ENCODE measurements at places on chromosomes 13 and 19. TPM values are rescaled to one million over a fixed set of nuclear protein-coding genes. Genes with fewer than 3 reads are reported as not detected.

GRCh38 chr13:39956036-39956435 lies 300.6 kb downstream of the COG6 start:
- H3K36me3 ChIP-seq: no peaks in the 10 kb centered on the region
- H3K27ac ChIP-seq: no peak overlapping the region
- no peak overlapping the region for H3K4me3 ChIP-seq
- no peaks in the 10 kb centered on the region for H3K4me1 ChIP-seq

GRCh38 chr19:12802267-12803106 lies 618 bp downstream of the THSD8 start:
- peaks cover 42% of the 10 kb centered on the region for H3K4me1 ChIP-seq
- DNase-seq: no peak
- peaks cover 4% of the 10 kb centered on the region for H3K36me3 ChIP-seq
- peak overlapping the region; percentile 86 for H3K27ac ChIP-seq

GRCh38 chr13:44220948-44221347 lies 152.7 kb upstream of the SERP2 start:
- H3K4me1 ChIP-seq: peaks cover 8% of the 10 kb centered on the region
- DNase-seq: no peak
- no peaks in the 10 kb centered on the region for H3K27me3 ChIP-seq

DNA sequence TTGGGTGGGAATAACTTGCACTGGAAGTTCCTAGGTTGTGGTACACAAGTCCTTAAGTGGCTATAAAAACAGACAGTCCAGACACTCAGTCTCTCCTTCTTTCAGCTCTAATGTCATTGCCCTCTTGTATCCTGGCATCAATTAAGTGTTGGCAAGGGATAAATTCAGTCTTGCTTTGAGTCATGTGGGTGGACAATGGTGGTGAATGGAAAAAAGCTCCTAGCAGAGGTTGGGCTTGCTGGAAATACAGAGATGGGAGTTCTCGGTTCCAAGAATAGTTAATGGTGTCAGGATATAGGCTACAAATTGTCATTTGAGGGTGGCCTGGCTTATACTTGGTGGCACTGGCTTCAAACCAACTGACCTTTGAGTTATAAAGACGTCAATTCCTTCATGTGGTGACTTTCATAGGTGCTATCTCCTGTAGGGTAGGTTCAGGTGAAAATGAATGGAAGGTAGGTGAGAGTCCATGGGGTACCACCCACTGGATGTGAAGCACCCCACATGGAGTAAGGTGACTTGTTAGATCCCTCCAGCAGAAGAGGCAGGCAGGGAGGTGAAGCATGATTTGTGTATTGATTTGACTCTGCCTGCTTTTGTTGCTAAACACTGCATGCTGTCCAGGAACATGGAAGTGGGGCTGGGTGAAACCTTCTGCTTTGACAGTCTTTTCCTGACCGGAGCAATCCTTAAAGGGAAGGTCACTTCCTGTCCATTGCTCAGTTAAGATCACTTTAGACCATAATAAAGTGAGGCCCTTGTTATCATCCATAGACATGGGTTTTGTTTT lies 102.0 kb downstream of the LACC1 start:
- H3K27ac ChIP-seq: no peak overlapping the region
- no peak for DNase-seq
- no peak overlapping the region for H3K4me3 ChIP-seq
- H3K4me1 ChIP-seq: no peaks in the 10 kb centered on the region

DNA sequence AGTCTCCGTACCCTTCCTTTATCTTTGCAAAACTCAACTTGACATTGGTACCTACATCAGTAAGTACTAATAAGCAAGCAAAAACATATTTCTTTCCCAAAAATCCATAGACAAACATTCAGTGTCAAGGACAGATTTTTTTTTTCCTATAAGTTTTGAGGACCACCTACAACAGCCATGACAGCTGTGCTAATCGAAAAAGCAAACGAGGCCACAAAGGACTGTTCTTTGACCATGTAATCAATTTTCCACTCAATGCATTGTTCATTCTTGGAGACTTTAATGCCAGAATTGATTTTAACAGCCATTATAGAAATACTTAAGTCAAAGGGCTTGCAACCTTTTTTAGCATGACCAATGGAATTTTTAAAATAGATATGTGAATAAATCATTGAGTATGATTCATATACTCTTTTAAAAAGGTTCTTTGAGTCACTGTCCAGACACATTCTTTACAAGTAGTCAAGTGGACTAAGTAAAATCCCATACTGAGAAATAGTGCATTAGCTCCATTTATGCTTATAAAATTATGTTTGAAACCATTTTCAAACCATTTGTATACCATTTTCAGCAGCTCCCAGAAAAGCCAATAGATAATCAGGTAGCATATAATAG lies 323.9 kb downstream of the MZT1 start:
- H3K4me1 ChIP-seq: no peaks in the 10 kb centered on the region
- H3K4me3 ChIP-seq: no peak overlapping the region
- DNase-seq: no peak
- H3K27me3 ChIP-seq: no peaks in the 10 kb centered on the region
- H3K27ac ChIP-seq: no peak overlapping the region

GRCh38 chr19:52658595-52658994 lies 20.4 kb upstream of the ZNF83 start:
- no peak overlapping the region for H3K27ac ChIP-seq
- no peak overlapping the region for H3K4me3 ChIP-seq
- H3K27me3 ChIP-seq: no peaks in the 10 kb centered on the region
- no peaks in the 10 kb centered on the region for H3K4me1 ChIP-seq

GRCh38 chr13:73599232-73600128 lies 534.7 kb downstream of the KLF12 start:
- no peaks in the 10 kb centered on the region for H3K36me3 ChIP-seq
- H3K4me3 ChIP-seq: no peak overlapping the region
- H3K4me1 ChIP-seq: no peaks in the 10 kb centered on the region
- DNase-seq: no peak

DNA sequence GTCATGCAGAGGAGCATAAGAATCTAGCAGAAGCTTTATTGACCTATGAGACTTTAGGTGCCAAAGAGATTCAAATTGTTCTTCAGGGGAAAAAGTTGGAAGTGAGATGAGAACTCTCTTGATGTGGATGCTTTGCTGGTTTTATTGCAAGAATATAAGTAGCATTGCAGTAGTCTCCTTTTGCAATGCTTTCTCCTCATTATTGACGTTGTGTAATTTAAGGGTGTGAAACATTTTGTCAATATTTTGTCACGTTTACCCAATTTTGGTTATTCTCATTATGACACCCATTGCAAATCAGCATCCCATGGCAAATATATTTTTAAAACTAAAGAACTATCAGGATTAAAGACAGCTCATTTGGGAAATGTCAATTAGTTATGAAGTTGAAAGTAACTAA lies 11.9 kb upstream of the LILRB5 start:
- H3K4me1 ChIP-seq: no peaks in the 10 kb centered on the region
- no peak overlapping the region for H3K27ac ChIP-seq
- DNase-seq: no peak
- H3K36me3 ChIP-seq: no peaks in the 10 kb centered on the region
- H3K4me3 ChIP-seq: no peak overlapping the region

The USHBP1 gene
- total RNA-seq: 0.15 TPM

The EDNRB gene
- 0.22 TPM for total RNA-seq

GRCh38 chr19:17266589-17266974 lies 661 bp upstream of the BABAM1 start:
- H3K27me3 ChIP-seq: no peaks in the 10 kb centered on the region
- H3K4me3 ChIP-seq: no peak overlapping the region
- peaks cover 18% of the 10 kb centered on the region for H3K36me3 ChIP-seq
- H3K4me1 ChIP-seq: peaks cover 3% of the 10 kb centered on the region
- no peak for DNase-seq

The ATP4B gene
- total RNA-seq: not detected

DNA sequence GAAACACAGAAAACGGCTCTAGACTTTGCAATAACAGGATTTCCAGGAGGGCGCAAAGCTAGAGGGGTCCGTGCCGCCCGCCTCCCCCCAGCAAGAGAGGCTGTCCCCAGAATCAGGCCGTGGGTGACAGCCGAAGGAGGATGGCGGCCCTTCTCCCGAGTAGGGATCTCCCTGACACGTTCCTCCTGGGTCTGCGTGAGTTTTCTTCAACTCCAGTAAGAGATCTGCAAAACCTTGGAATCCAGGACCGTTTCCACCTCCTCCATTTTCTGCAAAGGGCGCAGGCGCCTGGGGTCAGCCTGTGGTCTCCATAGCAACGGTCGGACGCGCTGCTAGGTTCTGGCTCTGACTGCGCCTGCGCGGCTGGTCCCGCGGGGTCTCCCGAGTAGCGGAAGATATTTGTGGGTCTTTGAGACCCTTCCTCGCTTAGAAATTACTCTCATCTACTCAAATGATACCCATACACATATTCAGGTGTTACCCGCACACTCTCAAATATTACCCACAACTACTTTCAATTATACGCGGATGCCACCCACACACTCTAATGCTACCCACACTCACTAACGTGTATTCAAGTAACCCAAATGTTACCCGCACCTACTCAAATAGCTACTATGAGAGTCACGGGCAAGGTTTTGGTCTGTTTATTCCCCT lies 2.1 kb downstream of the PNMA8C start:
- H3K36me3 ChIP-seq: no peaks in the 10 kb centered on the region
- no peak overlapping the region for H3K27ac ChIP-seq
- DNase-seq: no peak
- no peaks in the 10 kb centered on the region for H3K27me3 ChIP-seq

DNA sequence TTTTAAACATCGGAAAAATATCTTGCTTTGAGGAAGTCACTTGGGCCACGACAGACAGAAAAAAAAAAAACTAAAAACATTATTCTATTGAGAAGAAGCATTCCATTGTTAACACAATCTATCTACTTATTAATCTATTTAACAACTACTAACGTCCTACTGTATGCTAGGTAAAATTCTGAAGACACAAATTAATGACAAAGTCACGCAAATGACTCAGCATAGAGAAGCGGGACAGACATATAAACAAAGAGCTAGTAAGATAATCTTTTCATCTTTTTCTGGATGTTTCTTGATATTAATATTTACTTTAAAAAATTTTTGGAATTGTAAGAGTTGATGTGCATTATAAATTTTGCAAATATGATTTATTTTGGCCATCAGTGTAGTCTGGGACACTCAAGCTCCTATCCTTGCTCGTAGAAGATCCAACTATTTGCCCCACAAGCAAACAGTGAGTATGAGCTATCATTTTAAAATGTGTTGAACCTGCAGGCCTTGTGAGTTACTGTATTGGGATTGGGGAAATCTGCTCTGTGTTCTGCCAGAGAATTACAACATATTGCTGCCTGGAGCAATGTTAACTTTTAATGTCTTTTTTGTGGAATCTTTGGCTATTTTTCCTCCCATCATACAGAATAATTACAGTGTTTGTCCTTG lies 109.1 kb downstream of the PCDH9 start:
- H3K36me3 ChIP-seq: no peaks in the 10 kb centered on the region
- no peaks in the 10 kb centered on the region for H3K4me1 ChIP-seq
- no peak overlapping the region for H3K4me3 ChIP-seq
- DNase-seq: no peak
- no peak overlapping the region for H3K27ac ChIP-seq

The CPAMD8 gene
- 0.20 TPM for total RNA-seq

DNA sequence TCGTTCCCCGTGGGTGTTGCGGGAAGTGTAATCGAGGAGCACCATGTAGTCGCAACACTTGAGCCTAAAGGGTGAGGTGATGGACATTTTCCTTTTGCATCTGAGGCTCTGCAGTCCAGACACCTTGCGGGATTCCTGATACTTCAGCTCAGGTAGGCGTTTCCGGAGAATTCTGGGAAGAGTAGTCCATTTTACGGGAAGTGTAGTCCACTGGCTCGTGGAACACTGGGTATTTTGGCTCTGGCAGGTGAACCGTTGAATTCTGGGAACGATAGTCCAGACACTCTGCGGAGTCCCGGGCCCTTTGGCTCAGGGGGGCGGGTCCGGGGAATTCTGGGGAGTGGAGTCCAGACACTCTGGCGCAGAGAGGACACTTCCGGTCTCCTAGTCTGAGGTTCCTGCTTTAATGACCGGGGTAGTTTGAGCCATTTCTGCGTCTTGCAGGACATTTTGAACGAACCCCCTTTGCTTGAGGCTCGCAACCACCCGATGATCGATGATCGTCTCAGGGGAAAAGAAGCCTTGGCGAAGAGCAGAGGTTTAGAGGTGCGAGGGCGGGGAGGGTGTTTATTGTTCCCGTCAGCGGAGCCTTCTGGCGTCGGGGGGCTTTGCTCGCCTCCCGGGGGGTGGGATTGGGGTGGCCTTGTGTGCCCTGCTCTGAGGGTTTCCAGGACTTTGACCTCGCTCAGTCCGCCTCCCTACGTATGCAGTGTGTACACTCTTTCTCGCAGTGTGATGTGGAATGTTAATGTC lies at the start of gene ZNF223:
Gene ZNF223, plus strand, starts transcription at position 387 of the 753 bp plus-strand sequence. CDS start 3,141 bp downstream, outside the sequence.
- no peak within 1 kb of the TSS for H3K27ac ChIP-seq
- no peaks in the 10 kb centered on the region for H3K36me3 ChIP-seq
- no peaks in the 10 kb centered on the region for H3K27me3 ChIP-seq

The PLPP2 gene
- total RNA-seq: 128 TPM

The LILRB3 gene
- 0.12 TPM for total RNA-seq

The S1PR2 gene
- total RNA-seq: 6.1 TPM

GRCh38 chr13:59946944-59947343 lies 216.8 kb downstream of the DIAPH3 start:
- H3K27ac ChIP-seq: no peak overlapping the region
- DNase-seq: no peak
- H3K36me3 ChIP-seq: no peaks in the 10 kb centered on the region
- no peaks in the 10 kb centered on the region for H3K27me3 ChIP-seq
- H3K4me3 ChIP-seq: no peak overlapping the region
- no peaks in the 10 kb centered on the region for H3K4me1 ChIP-seq

The CACNA1A gene
- total RNA-seq: 7.5 TPM

- H3K27ac ChIP-seq: no peak overlapping the region
- H3K4me3 ChIP-seq: no peak overlapping the region
- no peaks in the 10 kb centered on the region for H3K4me1 ChIP-seq
- H3K27me3 ChIP-seq: no peaks in the 10 kb centered on the region
- H3K36me3 ChIP-seq: no peaks in the 10 kb centered on the region
These were observed 78.3 kb downstream of the POLR1D start for GRCh38 chr13:27699952-27700351.

The GGACT gene
- 5.0 TPM for total RNA-seq

DNA sequence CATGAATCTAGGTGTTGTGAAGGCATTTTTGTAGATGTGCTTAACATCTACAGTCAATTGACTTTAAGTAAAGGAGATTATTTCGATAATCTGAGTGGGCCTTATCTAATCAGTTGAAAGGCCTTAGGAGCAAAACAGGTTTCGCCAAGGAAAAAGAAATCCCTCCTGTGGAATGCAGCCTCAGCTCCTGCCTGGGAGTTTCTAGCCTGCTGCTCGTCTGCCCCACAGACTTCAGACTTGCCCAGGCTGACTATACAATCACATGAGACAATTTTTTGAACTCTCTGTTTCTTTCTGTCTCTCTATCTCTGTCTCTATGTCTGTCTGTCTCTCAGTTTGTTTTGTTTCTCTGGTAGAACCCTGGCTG lies 312.5 kb downstream of the OLFM4 start:
- DNase-seq: no peak
- no peaks in the 10 kb centered on the region for H3K4me1 ChIP-seq
- H3K36me3 ChIP-seq: no peaks in the 10 kb centered on the region

- no peaks in the 10 kb centered on the region for H3K27me3 ChIP-seq
- H3K36me3 ChIP-seq: peaks cover 3% of the 10 kb centered on the region
- peak overlapping the region; percentile 15 for H3K4me3 ChIP-seq
- H3K27ac ChIP-seq: no peak overlapping the region
These were observed 5.0 kb downstream of the FUZ start for GRCh38 chr19:49807904-49808675.

Data from HCT116 (cell line).